ENCODE measurements at places on chromosomes 12 and 14. TPM values are rescaled to one million over a fixed set of nuclear protein-coding genes. Genes with fewer than 3 reads are reported as not detected.

DNA sequence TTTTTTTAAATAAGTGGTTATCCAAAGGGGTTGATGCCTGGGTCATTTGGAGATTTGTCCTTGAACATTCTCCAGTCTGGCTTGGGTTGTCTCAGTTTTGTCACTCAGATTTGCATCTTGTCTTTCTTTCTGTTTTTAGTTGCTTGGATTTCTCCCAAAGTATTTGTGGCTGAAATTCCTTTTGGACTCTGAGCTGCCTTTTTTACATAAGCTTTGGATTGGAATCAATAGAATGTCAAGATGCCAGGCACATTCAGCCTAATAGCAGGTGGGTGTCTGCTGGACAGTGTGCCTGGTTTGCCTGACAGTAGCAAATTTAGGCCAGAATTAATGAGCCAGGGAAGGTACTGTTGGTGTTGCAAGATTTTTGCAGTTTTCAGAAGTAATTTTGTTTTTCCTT lies 50.0 kb downstream of the FLRT2 start:
- no peak for DNase-seq

DNA sequence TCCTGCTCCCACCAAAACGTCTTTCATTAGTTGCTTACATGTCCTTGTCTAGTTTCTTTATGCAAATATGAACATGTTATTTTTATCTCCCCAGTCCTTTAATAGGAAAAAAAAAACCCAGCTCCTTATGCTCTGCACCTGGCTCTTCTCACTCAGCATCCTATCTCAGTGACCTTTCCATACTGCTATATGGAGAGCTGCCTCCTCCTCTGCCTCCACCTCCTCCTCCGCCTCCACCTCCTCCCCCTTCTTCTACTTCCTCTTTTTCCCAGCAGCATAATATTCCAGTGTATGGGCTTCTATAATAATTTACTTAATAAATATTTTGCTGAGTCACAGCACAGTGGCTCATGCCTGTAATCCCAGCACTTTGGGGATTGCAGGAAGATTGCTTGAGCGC lies 31.5 kb downstream of the ABCB9 start:
- no peak for DNase-seq

DNA sequence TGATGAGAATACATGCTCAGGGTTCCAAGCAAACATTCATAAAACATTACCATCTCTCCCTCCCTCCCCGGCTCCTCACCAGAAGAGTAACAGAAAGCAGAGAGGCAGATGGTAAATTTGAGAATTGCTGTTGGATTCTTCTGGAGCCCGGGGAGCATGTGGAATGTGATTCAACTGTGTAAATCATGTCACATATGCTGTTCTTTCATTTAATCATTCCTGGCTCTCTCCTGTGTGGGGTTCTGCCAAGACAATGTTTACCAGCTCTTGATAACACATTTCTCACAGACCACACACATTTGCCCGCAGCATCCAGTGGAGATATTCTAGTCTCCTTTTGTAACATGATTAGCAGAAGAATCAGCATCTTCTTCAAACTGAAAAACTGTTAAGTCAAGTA lies 23.4 kb upstream of the NR2C1 start:
- DNase-seq, result no peak

DNA sequence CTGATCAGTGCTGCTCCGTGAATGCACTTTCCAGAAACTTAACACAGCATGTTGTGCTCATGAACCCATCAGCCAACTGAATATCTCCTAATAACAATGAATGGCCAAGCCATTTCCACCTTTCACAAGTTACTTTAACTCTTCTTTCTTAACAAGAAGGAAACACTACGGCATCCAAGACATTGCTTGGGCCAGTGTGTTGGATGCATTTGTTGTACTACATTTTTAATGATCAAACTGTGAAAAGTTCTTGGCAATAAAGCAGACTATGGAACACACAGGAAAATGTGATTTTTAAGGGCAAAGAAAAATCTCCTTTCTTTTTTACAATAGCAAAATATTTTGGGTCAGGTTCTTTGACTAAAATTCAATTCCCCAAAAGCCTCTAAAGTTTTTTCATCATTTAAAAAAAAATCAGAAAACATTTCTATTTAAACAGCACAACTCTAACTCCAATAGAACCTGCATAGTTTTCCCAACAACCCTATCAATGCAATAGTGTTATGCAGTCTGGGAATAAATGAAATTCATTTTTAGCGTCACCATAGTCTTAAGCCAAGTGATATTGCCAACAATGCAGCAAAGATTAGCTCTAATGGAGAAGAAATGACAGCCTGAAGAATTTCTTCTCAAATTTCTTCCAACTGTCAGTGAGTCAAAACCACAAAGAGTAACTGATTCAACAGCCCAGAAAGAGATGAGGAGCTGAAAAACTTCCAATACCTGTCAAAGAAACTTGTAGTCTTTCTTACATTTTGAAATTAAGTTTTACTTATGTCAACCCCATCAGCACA lies 50.7 kb upstream of the PTPRR start:
- DNase-seq, result no peak

DNA sequence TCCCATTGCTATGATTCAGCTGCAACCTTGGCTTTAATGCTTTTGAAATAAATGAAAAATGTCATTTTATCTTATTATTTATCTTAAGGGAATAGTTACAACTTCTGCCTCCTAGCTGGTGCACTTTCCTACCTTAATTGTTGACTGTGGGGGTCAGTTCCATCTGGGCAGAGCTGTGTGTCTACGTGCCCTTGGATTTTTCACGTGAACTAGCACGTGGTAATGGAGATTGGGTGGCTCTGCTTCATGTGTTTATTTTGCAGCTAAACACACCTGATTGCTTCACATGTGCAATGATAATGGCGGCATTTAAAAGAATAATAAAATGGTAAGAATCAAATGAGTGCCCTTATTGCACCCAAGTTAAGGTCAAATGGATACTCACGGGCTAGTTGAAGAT lies 10.6 kb upstream of the PELI2 start:
- DNase-seq, result no peak

DNA sequence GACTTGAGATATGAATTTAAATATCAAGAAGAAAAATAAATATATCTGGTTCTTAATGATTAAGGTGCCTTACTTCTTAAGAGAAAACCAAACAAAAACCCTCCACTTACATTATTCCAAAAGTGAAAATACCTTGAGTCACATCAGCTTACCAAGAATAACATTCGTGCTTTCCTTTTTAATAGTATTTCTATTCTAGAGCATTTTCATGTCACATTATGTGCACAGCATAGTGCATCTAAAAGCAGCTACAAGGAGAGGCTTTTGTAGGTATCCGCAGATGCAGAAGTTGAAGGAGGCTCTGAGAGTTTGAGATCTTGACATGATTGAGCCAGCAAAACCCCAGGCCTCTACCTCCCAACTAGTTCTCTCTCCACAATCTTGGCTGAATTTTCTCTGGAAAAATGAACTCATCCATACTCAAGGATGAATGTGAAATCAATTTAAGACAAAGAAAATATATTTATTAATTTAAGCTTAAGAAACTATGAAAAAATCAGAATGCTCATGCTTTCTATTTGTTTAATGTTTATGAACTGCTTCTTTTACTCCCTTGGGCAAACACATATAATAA lies 275.0 kb downstream of the AKAP6 start:
- DNase-seq, result no peak

GRCh38 chr14:105627701-105628100 lies 101.3 kb downstream of the TMEM121 start:
- no peak for DNase-seq

GRCh38 chr14:103144085-103144484 lies 20.8 kb downstream of the TNFAIP2 start:
- no peak for DNase-seq

GRCh38 chr12:15193946-15194345 lies 27.3 kb downstream of the RERG start:
- DNase-seq, result no peak

DNA sequence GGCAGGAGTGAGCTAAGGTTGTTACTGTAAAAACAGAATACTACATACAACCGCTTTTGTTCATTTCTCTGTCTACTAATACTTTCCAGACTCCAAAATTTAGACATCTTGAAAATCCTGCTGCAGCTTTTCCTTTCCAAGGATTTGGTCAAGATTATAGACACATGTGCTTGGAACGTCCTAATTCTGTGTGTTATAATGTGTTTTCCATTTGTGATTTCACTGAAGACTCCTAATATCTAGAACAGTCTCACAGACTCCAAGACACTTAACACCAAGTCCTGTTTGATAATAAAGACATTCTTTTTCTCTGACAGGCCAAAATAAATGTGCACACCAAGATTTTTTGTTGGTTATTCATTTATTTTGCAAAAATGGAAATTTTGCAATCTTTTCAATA lies 41.8 kb upstream of the TMTC2 start:
- DNase-seq, result no peak

GRCh38 chr14:82879949-82880535 lies 1346.4 kb upstream of the SEL1L start:
- no peak for DNase-seq

DNA sequence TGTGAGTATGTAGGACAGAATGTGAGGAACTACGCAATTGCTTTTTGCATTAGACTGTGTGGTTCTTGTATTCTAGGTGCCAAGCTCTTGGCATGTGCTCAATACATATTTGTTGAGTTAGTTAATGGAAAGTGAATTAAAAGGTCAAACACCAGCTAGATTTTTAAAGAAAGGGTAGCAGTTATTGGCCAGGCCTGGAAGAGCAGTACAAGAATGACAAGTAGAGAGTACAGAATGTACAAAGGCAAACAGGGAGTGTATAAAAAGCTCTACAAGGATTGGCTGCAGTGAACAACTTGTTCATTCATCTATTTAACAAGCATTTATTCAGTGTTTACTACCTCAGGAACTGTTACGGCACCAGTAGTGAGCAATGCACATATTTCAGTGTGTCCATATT lies 854.0 kb upstream of the SEL1L start:
- no peak for DNase-seq

- DNase-seq, result no peak
These were observed 13.6 kb upstream of the DHRS7 start for GRCh38 chr14:60178820-60179219.

DNA sequence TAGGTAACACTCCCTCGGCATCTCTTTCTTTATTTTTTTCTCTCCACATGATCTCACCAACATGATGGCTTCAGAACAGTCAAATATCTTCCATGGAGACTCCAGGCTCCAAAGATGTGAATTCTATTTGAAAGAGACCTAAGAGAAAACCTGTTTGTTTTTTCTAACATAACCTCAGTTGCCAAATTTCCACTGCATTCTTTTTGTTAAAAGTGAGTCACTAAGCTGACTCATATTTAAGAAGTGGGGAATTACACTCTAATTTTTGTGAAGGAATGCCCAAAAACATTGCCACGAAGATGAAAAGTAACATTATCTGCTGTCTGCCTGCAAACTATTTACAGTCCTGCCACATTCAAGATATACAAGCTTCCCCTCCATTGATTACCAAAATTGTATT lies 1337.6 kb downstream of the LRFN5 start:
- no peak for DNase-seq

DNA sequence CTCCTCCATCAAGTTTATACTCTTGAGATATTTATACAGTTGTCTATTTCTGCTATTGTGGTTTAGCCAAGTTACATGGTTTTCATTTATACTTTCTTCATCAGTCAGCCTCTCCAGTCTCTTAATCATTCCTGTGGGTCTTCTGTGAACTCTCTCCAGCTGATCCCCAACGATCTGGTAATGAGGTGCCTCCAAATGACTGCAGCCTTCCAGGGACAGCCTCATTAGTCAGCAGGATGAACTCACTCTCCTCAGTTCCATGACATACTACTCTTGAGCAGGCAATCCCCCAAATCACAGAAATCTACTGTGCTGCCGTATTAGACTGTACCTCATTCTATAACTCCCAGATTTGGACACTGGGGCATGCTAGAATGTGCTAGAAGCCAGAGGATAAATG lies 15.3 kb downstream of the AREL1 start:
- no peak for DNase-seq

- no peak for DNase-seq
These were observed 91.3 kb upstream of the PLEKHA5 start for GRCh38 chr12:19038209-19038608.

- no peak for DNase-seq
These were observed 52.3 kb downstream of the MBIP start for GRCh38 chr14:36268121-36268520.

DNA sequence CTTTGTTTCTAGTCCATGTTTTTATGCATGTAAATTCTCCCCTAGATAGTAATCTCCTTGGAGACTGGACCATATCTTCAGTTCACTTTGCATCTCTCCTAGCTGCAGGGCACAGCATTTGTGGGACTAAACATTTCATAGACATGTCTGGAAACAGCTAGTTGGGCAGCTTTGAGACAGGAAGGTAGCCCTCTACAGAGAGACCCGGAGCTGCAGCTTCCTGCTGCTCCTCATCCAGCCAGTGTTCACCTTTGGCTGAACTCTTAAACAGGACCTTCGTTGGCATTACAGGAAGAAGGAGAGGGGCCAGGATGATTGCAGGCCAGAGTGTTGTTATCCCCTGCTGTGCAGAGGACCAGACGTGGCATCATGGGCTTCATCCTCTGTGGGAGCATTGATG lies 52.9 kb downstream of the GNS start:
- no peak for DNase-seq

- no peak for DNase-seq
These were observed 75.4 kb downstream of the GRIP1 start for GRCh38 chr12:66603461-66603860.

GRCh38 chr12:53965281-53966084 lies 7.4 kb upstream of the HOXC11 start:
- no peak for DNase-seq

- DNase-seq, result no peak
These were observed 228.6 kb downstream of the DPF3 start for GRCh38 chr14:72665259-72665658.

The CAND1 gene
- 42.1 TPM for total RNA-seq

The OAS2 gene
- 35.6 TPM for total RNA-seq

The TSPAN11 gene
- 0.97 TPM for total RNA-seq

The CLIP1 gene
- total RNA-seq, result 112 TPM

The SUOX gene
- 17.9 TPM for total RNA-seq

The KLRF1 gene
- total RNA-seq, result 0.35 TPM

The COPS7A gene
- 45.1 TPM for total RNA-seq

The SLCO1B1 gene
- total RNA-seq, result not detected

The PPFIA2 gene
- 0.72 TPM for total RNA-seq

The NEMF gene
- total RNA-seq, result 36.4 TPM

The NTS gene
- total RNA-seq, result 5.0 TPM

The KIF5A gene
- total RNA-seq, result 0.15 TPM

Measured in esophagus squamous epithelium (tissue), 5 donors.